ENCODE measurements at places on chromosomes 6 and 20.
A peak's percentile ranks its signal among the peaks of the same experiment; 100 is the strongest.

GRCh38 chr6:36698871-36699271, 1.2 kb downstream of the RAB44 start:
- DNase-seq, result no peak

DNA sequence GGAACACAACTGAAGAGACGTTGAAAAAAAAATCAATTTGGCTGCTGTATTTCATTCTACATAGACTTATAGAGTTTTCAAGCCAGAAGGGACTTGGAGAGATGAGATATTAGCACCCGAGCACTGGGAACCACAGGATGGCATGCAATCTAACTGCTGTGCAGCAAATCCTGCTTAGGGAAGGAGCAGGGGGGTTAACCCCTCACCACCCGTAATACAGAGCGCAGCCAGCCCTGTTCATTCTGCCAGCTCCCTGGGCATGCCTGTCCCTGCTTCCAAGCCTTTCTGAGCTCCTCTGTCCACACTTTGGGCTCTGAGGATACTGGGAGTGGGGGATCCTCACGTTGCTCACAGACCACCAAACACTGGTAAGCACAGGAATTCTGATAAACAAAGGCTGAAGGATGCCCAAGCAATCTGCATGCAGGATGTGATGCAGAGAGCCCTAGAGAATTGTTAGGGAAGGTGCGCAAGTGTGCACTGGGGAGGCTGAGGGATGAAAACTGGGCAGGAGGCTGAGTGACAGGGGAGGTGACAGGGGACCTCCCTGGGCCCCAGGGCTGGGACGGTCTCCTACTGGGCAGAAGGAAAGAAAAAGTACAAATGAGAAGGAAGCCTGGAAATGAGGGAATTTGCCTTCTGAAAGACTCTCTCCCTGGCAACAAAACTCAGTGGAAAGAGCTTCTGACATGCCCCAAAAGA, 34.0 kb downstream of the CPNE5 start:
- DNase-seq, result peak; percentile 84

GRCh38 chr20:57374343-57374930, 16.8 kb upstream of the RBM38 start:
- no peak for DNase-seq

DNA sequence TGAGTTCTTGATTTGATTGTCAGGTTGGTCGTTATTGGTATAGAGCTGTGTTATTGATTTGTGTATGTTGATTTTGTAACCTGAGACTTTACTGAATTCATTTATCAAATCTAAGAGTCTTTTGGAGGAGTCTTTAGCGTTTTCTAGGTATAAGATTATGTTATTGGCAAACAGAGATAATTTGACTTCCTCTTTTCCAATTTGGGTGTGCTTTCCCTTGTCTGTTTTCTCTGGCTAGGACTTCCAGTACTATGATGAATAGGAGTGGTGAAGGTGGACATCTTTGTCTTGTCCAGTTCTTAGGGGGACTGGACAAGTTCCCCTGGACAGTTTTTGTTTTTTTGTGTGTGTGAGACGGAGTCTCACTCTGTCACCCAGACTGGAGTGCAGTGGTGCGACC, 17.4 kb downstream of the HLA-DOA start:
- DNase-seq, result no peak

GRCh38 chr6:45081634-45082033, 246.5 kb upstream of the RUNX2 start:
- no peak for DNase-seq

DNA sequence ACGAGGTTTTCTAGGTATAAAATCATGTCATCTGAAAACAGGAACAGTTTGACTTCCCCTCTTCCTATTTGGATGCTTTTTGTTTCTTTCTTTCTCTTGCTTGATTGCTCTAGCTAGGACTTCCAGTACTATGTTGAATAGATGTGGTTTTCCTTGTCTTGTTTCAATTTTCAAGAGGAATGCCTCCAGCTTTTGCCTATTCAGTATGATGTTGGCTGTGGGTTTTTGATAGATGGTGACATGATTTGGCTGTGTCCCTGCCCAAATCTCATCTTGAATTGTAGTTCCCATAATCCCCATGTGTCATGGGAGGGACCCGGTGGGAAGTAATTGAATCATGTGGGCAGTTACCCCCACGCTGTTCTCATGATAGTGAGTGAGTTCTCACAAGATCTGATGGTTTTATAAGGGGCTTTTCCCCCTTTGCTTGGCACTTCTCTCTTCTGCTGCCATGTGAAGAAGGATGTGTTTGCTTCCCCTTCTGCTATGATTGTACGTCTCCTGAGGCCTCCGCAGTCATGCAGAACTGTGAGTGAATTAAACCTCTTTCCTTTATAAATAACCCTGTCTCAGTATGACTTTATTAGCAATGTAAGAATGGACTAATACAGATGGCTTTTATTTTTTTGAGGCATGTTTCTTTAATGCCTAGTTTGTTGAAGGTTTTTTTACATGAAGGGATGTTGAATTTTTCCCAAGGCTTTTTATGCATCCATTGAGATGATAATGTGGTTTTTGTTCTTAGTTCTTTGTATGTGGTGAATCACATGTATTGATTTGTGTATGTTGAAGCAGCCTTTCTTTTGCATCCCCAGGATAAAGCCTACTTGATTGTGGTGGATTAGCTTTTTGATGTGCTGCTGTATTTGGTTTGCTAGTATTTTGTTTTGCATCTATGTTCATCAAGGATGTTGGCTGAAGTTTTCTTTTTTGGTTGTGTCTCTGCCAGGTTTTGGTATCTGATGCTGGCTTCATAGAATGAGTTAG, 239.1 kb downstream of the THBS2 start:
- DNase-seq, result no peak

- DNase-seq, result no peak
Observed at GRCh38 chr6:154407440-154407839, 50.8 kb upstream of the IPCEF1 start.
